Hematopoietic multipotent progenitor cell (in vitro differentiated cells): ENCODE measurements at places on chromosomes 3 and 15.

DNA sequence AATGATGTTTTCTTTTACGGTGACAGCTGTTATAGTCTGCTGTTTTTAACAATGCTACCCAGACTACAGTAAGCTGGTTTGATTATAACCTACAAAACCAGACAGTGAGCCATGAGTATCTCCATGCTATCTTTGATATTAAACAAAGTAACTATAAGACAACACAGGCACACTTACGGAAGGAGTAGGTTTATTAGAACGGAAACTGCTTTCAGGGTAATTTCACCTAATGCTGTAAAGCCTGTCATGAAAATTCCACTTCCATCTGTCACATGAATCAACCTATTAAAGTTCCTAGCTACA lies 33.0 kb downstream of the VPS13C start:
- no peak for DNase-seq

DNA sequence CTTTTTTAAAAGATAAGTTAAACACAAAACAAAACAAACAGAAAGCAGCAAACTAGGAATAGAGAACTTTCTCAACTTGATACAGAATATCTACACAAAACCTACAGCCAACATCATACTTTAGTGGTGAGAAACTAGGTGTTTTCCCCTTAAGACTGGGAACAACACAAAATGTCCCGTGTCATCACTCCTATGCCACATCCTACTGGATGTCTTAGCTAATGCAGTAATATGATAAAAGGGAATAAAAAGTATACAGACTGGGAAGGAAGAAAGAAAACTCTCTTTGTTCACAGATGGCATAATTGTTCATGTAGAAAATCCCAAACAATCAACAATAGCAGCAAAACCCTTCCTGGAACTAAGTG lies 45.9 kb downstream of the TMEM45A start:
- DNase-seq = no peak

DNA sequence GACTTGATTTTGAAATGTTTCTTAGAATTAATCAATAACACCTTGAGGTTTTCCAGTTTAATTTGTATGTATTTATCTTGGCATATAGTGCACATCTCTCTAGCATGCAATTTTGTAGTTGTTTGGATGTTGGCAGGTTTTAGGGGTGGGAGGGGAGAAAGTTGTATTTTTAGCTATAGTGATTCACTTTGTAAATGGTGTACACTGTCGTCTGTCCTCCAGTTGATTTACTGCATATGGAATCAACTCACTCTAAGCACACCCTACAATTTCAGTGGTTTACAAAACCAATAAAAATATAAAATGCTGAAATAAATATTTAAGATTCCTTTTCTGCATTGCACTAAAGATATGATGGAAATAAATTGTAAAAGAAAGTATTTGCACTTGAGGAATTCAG lies 199.1 kb downstream of the CDIN1 start:
- DNase-seq = no peak

GRCh38 chr15:77783636-77784035 lies 150.9 kb upstream of the LINGO1 start:
- no peak for DNase-seq

GRCh38 chr3:52811452-52812011 lies 16.9 kb downstream of the ITIH3 start:
- no peak for DNase-seq

- DNase-seq = no peak
These were observed 14.4 kb downstream of the TMOD2 start for GRCh38 chr15:51765751-51766150.
